ENCODE measurements at places on chromosomes 5 and 9. TPM values are rescaled to one million over a fixed set of nuclear protein-coding genes. Genes with fewer than 3 reads are reported as not detected.

PPIC gene
- 54.5 TPM for total RNA-seq

PIGO gene
- total RNA-seq: 12.0 TPM

GPRIN1 gene
- 3.1 TPM for total RNA-seq

TMC1 gene
- total RNA-seq: 2.1 TPM

CNTNAP3B gene
- total RNA-seq: 128 TPM

NDUFS6 gene
- total RNA-seq: 53.5 TPM

SYK gene
- not detected for total RNA-seq

CENPH gene
- total RNA-seq: 5.5 TPM

CDK9 gene
- 102 TPM for total RNA-seq

TMEM215 gene
- not detected for total RNA-seq

TERT gene
- not detected for total RNA-seq

FAT2 gene
- not detected for total RNA-seq

PKD2L2 gene
- not detected for total RNA-seq

NR2F1 gene
- 24.9 TPM for total RNA-seq

PCDH1 gene
- total RNA-seq: 222 TPM

TPPP gene
- total RNA-seq: 0.19 TPM

ACTBL2 gene
- total RNA-seq: 0.28 TPM

APBB3 gene
- total RNA-seq: 12.1 TPM

KIF3A gene
- total RNA-seq: 10.4 TPM

TAF7 gene
- total RNA-seq: 71.7 TPM

ZBED3 gene
- total RNA-seq: 0.90 TPM

REEP2 gene
- total RNA-seq: 2.8 TPM

DOCK8 gene
- 0.36 TPM for total RNA-seq

KIF20A gene
- total RNA-seq: 24.5 TPM

LRRC19 gene
- total RNA-seq: not detected

GFPT2 gene
- 24.8 TPM for total RNA-seq

IGFBPL1 gene
- total RNA-seq: not detected

SPATA31A3 gene
- not detected for total RNA-seq

IL9 gene
- total RNA-seq: not detected

RASGEF1C gene
- not detected for total RNA-seq

SPINK4 gene
- total RNA-seq: not detected

GPR150 gene
- 0.19 TPM for total RNA-seq

NUTM2G gene
- not detected for total RNA-seq

SPATA31D4 gene
- total RNA-seq: not detected

SNCAIP gene
- 14.4 TPM for total RNA-seq

PCDHGA6 gene
- total RNA-seq: 2.2 TPM

CFAP77 gene
- not detected for total RNA-seq

PCDHGA7 gene
- total RNA-seq: 1.4 TPM

CA9 gene
- total RNA-seq: not detected

COL5A1 gene
- 67.9 TPM for total RNA-seq

FAM221B gene
- total RNA-seq: not detected

CSF2 gene
- 0.36 TPM for total RNA-seq

TENT4A gene
- total RNA-seq: 12.7 TPM

CCNJL gene
- 5.0 TPM for total RNA-seq

MLANA gene
- total RNA-seq: not detected

PCDHB6 gene
- 0.09 TPM for total RNA-seq

ACSL6 gene
- 0.47 TPM for total RNA-seq

ECSCR gene
- total RNA-seq: 217 TPM

MYMK gene
- not detected for total RNA-seq

ADAMTS16 gene
- total RNA-seq: not detected

GADD45G gene
- total RNA-seq: 0.47 TPM

PCDHGC4 gene
- total RNA-seq: 1.4 TPM

CCDC171 gene
- 0.81 TPM for total RNA-seq

CDKN2A gene
- 14.0 TPM for total RNA-seq

GLRX gene
- total RNA-seq: 19.6 TPM

TRIM14 gene
- 2.6 TPM for total RNA-seq

FLT4 gene
- 10.6 TPM for total RNA-seq

Measured in endothelial cell of coronary artery (primary cell).